ENCODE measurements at places on chromosomes 7 and 10.

GRCh38 chr10:86402283-86402941, 35.8 kb upstream of the GRID1 start:
- no peak for DNase-seq

- peak; percentile 44 for DNase-seq
Measured at GRCh38 chr7:142557971-142558582, 191.2 kb upstream of the PRSS1 start.

GRCh38 chr7:40828686-40829600, 694.1 kb downstream of the SUGCT start:
- no peak for DNase-seq

DNA sequence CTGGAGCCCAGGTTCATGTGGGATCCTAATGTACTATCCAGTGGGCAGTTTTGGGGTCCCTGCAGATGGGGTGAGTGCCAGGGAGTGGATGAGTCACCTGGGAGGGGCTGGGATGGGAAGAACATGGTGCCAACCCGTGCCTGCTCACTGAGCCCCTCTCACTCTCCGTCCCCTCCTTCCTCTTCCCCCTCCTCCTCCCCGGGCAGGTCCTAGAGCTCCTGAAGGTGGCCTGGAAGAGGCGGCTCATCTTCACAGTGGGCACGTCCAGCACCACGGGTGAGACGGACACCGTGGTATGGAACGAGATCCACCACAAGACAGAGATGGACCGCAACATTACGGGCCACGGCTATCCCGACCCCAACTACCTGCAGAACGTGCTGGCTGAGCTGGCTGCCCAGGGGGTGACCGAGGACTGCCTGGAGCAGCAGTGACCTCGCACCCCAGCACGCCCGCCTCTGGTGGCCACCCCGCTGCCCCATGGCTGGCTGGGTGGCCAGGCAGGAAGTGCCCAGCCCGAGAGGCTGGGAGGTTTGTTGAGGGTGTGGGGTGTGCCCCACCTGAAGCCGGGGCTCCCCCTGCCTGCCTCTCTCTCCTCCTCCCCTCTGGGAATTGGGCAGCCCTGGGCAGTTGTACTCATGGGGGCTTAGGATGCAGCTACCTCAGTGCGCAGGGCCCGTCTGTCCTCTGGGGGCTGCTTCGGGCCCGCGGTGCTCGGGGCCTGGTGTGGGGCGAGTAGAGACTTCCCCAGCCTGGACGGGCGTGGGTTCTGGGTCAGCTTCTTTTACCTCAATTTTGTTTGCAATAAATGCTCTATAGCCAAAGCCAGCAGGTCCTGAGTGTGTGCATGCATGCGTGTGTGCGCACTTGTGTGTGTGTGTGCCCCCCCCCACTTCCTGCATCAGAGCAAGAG, 4.9 kb upstream of the UPK3B start:
- no peak for DNase-seq

DNA sequence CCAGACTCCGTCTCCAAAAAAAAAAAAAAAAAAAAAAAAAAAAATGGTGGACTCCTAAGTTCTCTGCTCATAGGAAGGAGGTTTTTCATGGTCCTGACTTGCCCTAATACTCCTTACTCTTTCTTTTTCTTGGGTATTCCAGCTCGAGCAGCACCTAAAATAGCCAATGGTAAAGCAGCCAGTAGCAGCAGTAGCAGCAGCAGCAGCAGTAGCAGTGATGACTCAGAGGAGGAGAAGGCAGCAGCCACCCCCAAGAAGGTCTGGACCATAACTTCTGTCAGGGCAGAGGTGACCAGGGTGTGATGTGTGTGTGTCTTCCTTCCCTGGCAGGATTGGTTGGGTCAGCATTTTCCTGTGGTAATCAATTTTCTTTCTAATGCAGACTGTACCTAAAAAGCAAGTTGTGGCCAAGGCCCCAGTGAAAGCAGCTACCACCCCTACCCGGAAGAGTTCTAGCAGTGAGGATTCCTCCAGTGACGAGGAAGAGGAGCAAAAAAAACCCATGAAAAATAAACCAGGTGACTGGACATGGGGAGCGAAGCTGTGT, 6.9 kb downstream of the NOLC1 start:
- no peak for DNase-seq

GRCh38 chr10:11011984-11012383, 5.7 kb upstream of the CELF2 start:
- DNase-seq = no peak

DNA sequence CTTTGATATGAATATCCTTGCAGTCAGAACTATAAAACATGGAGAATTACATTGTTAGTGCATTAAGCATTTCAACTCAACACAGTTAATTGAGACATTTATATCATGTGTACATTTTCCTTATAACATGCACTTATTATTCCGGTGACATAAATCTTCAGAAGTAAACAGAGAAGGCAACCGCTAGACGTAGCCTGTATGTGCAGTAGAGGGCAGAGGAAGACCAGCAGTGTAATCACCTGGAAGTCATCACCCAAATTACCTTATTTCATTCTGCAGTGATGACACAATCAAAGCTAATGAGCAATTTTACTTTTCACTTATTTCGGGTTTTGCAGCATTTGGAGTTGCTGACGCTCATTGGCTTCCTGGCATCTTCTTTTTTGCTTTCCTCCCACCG, 394.6 kb downstream of the SDK1 start:
- DNase-seq = no peak

GRCh38 chr7:132412435-132412834, 163.8 kb downstream of the PLXNA4 start:
- no peak for DNase-seq

Measured in activated CD4-positive, alpha-beta T cell treated with anti-CD3 and anti-CD28 coated beads, Interleukin-2, amount 50 U/mL, for 4 hours (primary cell).